ENCODE measurements at places on chromosomes 1 and 21.

DNA sequence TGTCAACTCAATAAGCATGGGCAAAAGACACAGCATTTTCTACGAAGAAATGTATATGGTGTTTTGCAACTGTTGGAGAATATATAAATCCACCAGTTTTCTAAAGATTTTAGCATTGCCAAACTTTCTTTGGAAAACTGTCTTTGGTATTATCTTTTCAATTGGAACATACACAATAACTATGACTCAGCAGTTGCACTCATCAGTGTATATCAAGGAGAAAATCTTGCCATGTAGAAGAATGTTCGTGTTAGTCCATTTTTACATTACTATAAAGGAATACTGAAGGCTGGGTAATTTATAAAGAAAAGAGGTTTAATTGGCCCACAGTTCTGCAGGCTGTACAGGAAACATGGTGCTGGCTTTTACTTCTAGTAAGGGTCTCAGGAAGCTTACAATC lies 41.1 kb downstream of the PRKAA2 start:
- DNase-seq: no peak

- no peak for DNase-seq
Measured at GRCh38 chr1:75765697-75766355, 20.2 kb upstream of the RABGGTB start.

GRCh38 chr1:183832459-183832858 lies 27.5 kb downstream of the RGL1 start:
- DNase-seq: no peak

GRCh38 chr1:2047749-2048729 lies 2.2 kb upstream of the PRKCZ start:
- DNase-seq: no peak

- no peak for DNase-seq
Measured at GRCh38 chr1:145997718-145998023, 1.3 kb upstream of the TXNIP start.
